Kasumi-1 (cell line): ENCODE measurements at places on chromosomes 11 and 22.

DNA sequence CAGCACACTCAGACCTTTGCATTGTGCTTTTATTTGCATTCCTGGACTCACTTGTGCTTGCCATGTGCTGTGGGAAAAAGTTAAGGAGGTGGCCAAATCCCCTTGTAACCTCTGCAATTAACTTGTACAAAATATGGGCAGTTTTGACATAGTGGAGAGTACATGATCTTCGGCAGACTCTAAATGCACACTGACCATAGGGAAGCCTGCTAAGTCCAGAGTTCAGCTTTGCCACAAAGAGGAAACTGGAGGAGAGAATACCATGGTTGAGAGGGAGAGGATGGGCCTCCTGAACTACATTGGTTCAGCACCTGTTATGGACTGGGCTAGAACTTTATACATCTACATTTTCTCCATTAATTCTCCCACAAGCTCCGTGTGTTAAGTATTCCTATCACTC lies 37.6 kb upstream of the CEP295 start:
- DNase-seq = no peak

- no peak for DNase-seq
These were observed 29.9 kb downstream of the TPST2 start for GRCh38 chr22:26559961-26560575.

GRCh38 chr11:48116437-48117228 lies 100.0 kb upstream of the OR4B1 start:
- DNase-seq = peak; percentile 64

DNA sequence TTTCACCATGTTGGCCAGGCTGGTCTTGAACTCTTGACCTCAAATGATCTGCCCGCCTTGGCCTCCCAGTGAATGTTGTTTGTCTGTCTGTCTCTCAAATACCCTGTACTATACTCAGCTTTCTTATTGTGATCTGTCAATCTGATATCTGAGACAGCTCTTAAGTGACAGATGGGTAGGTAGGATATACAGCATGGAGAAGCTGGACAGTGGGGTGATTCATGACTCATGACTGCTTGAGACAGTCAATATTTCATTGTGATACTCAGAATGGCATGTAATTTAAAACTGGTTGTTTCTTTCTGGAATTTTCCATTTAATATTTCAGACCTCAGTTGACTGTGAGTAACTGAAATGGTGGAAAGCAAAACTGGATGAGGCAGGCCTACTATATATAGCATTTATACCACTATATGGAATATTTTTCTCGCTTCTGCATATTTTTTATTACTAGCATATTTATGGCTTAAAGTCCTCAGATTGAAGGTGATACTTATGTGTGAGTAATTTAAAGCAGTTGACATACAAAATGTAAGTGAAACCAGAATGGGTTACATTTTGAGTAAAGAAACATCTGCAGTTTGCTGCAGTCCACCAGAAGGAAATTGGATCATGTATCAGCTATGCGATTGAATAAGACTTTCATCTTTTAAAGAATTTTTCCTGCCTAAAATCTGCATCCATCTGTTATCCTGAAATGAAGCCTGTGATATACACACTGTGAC lies 22.3 kb downstream of the ARHGAP42 start:
- no peak for DNase-seq

DNA sequence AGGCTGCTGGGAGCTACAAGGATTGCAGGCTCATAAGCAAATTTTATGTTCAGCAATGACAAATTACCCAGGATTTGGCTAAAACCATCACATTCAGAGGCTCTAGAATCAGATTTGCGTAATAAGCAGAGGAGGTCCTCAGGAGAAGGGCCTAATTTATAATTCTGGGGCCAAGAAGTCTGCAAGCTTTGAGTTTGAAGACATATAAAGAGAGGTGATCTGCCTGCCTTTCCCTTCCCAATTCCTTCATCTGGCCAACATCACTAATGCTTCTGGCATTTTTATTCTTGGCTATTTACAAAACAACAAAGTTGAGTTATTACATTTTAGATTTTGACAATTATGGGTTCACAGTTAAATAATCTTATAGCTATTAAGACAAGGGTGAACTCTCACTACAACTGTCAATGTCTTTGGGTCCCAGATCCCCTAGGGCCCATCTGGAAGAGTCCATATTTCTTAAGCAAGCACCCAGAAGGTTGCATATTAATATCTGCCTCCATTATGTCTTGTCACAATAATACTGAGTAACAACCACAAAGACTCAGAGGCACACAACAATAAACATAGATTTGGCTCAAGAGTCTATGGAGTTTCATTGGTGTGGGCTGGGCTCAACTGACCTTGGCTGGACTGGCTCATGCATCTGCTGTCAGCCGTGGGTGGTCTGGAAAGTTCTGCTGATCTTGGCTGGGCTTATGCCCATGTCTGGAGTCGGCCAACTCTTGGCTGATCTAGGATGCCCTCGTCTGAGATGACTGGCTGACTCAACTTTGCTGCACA lies 67.2 kb upstream of the CD82 start:
- no peak for DNase-seq

DNA sequence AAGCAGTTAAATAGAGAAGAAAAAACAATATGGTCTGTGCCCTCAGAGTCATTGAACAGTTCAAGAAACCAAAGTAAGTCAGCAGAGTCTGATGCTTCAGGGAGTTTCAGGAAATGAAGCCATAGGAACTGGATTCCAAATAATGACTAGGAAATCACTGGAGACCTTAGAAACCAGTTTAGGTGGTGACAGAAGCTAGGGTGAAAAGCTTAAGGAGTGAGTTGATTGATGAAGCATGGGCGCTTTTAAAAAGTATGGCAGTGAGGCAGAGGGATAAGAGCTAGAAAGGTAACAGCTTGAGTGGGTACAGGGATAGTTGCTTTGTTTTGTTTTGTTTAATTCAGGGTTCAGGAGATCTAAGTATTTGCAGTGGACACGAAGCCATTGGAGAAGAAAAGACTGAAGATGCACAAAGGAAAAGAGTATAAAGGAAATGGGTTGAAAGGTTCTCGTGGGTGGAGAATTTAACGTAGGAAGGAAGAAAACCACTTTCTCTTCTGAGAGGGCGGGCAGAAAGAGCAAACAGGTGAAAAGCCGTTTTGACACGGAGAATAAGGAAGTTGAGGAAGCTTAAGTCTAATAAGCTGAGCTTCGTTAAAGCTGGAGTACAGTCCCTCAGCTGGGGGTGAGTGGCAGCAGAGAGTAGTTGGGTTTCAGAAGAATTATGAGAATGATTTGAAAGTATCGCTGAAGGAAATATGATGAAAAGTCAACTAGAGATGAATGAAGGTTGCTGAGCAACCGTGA lies 14.8 kb downstream of the SGSM3 start:
- DNase-seq = peak; percentile 80

DNA sequence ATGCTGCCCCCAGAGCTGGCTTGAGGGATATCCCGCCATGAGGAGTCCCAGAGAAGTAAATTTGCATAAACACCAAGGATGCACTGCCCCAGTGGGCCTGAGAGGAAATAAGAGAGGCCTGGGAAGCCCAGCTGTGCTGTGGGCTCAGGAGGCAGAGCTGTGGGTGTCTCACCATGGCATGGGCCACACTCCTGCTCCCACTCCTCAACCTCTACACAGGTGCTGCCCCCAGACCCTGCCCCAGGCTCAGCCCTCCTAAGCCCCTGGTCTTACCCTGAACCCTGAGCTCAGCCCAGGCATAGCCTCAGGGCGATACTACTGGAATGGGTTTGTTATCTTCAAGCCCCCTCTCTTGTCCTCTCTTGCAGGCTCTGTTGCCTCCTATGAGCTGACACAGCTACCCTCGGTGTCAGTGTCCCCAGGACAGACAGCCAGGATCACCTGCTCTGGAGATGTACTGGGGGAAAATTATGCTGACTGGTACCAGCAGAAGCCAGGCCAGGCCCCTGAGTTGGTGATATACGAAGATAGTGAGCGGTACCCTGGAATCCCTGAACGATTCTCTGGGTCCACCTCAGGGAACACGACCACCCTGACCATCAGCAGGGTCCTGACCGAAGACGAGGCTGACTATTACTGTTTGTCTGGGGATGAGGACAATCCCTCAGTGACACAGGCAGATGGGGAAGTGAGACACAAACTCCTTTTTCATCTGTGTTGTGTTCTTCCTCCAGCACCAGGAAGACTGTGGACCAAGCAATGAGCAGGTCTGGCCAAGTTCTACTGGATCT lies 59.9 kb downstream of the GGTLC2 start:
- no peak for DNase-seq

DNA sequence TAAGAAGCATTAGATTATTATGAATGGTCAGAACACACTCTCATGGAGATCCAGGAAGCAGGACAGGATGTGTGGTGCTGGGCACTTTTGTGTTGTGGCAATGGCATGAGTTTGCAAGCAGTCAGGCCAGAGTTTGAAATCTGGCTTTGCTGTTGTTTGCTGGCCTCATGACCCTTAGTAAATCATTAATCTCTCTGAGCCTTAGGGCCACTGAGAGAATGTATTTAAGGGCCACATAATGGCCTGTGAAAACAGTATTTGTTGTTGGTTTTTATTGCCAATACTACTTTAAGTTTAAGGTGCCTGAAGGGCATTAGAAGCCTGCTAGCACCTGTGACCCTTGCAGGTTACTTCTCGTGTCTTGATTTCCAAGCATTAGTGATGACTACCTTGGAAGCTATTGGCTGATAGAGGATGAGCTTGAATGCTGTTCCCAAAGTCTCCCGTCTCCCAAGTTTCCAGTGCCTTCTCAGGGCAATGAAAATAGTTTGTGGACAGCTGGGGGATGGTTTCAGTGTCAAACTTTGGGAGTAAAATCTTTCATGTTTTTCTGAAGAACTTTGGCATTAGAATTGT lies 24.6 kb downstream of the STIM1 start:
- no peak for DNase-seq

DNA sequence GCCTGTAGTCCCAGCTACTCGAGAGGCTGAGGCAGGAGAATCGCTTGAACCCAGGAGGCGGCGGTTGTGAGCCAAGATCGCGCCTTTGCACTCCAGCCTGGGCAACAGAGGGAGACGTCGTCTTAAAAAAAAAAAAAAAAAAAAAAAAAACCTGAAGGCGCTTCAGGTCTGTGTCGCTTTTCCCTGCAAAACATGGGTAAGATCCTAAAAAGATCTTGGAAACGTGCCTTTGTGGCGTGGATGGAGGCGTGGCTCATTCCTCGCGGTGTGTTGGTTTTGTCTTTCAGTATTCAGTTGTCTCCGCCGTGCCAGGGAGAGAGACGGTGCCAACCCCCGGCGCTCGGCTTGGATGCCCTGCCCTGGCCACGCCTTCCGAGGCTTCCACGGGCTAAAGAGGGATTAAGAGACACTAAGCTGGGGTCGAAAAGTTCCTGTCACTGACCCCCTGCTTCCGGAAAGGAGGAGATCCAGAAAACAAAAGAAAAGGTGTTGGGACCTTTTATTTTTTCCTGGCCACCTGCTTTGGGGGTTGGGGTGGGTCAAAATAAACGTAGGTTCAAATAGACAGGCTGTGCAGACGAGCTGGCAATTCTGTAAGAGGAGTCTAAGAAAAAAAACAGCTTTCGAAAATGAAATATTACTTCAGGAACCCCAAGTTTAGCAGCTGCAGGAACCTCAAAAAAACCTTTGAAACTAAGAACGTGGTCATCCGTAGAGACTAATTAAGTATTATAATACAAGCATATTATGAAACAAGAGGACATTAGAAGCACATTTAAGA lies 1.1 kb upstream of the SLC35F2 start:
- DNase-seq = peak; percentile 30

- no peak for DNase-seq
These were observed 503.7 kb downstream of the NTM start for GRCh38 chr11:131874070-131874469.

DNA sequence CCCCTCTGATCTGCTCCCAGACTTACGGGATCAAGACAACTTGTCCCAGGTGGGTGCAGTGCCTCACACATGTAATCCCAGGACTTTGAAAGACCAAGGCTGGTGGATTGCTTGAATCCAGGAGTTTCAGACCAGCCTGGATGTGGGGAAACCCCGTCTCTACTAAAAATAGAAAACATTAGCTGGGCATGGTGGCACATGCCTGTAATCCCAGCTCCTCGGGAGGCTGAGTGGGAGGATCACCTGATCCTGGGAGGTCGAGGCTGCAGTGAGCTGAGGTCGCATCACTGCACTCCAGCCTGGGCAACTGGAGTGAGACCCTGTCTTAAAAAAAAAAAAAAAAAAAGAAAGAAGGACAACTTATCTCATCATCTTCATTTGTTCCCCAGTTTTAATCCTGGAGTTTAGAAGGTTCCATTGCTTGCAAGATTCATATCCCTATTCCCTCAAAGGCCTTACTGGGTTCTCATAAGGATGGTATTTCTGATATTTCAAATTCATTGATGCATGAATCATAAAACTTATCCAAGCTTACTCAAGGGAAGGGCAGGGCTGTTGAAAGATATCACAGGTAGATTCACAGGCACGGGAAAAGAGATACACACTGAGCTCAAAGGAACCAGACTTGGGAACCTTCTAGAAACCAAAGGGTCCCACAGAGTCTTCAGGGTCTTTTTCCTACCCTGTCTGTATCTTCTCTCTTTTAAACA lies 14.6 kb downstream of the ENDOD1 start:
- DNase-seq = no peak

GRCh38 chr22:34055525-34056200 lies 135.4 kb upstream of the LARGE1 start:
- no peak for DNase-seq

DNA sequence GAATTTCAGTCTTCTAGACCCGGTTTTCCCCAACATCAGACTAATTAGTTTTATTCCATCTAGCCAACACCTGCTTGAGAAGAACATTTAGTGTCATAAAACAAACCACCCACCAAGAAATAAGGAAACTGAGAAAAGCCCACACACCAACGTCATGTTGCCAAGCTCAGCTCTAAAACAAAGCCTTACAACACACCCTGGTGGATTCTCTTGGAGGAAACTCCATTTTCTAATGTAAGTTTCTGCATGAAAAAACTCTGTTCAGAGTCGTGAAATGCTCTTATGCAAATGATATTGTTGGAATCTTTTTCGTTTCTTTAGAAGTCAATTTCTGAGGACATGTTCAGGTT lies 105.0 kb upstream of the RAG2 start:
- peak; percentile 28 for DNase-seq

GRCh38 chr11:94525546-94526324 lies 13.5 kb downstream of the C11orf97 start:
- DNase-seq = peak; percentile 81

DNA sequence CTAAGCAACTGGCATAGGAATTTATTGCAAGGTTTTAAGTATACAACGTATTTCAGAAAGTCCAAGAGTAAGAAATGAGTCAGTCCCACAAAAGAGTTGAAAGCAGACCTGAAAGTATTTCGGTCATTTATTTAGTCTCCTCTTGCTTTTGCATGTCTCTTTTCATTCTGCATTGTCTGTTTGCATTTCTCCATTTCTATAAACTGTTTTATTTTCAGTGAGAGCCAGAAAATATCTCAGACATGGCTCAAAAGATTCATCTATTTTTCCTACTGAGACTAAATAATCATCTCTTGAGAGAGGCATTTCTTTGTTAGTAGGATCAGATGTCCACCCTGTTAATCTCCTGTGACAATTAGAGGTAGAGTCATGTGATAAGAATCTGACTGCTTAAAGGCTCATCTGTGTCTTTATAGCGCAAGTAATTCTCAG lies 219.1 kb upstream of the CCDC179 start:
- DNase-seq = no peak
